ENCODE measurements at places on chromosomes 5 and 9.

DNA sequence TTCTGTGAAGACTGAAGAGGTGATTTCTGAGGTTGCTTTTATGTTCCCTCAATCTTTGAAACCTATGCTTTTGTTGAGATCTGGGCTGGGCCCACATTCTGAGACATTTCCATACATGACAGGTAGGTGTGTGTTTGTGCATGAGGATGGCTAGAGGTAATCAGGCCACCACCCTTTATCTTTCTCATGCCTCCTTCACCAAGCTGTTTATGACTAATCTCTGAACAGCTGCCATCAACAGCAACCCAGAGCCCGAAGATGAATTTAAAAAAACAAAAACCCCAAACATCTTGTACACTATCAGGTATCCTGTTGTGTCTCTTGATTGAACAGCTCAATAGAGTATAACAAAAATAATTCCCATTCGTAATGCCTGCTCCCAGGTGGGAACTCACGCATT lies 12.6 kb upstream of the C5orf46 start:
- no peak for DNase-seq

DNA sequence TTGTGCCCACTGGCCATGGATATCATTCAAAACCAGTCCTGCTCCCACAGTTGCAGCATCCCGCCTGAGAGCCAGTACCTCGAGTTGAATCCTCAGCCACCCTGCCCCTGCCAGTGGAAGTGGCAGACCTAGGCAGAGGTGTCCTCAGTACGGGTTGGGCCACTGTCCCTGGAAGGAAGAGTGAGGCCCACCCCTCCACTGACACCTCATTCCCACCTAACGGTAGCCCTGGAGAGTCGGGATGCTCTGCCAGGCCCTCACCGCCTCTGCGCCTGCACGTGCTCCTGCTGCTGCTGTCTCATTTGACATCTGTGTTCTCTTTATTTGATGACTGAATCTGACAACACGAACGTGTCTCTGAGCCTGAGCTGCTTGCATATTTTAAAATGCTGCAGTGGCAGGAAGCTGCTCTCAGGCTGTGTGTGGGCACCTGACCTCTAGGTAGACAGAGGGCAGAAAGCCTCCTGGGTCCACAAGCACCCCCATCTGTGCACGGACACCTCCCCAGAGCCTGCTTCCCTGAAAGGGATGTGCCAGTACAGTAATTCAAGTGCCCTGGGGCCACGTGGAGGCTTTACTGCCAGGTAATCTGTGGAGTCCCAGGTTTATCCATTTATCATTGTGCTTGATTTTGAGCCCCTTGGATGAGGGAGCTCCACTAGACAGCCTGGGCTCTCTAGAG lies 194.7 kb downstream of the CACNA1B start:
- no peak for DNase-seq

DNA sequence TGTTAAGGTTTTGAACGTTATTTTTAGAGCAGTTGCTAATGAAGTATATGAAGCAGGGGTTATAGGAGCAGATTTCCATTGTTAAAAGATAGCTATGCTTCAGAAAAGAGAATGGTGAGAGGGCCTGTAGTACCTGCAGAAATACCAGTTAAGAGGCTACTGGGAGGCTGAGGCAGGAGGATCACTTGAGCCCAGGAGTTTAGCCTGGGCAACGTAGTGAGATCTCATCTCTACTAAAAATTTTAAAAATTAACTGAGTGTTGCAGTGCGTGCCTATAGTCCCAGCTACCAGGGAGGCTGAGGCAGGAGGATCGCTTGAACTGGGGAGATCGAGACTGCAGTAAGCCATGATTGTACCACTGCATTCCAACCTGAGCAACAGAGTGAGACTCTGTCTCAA lies 148.8 kb downstream of the ZCCHC7 start:
- DNase-seq: no peak

DNA sequence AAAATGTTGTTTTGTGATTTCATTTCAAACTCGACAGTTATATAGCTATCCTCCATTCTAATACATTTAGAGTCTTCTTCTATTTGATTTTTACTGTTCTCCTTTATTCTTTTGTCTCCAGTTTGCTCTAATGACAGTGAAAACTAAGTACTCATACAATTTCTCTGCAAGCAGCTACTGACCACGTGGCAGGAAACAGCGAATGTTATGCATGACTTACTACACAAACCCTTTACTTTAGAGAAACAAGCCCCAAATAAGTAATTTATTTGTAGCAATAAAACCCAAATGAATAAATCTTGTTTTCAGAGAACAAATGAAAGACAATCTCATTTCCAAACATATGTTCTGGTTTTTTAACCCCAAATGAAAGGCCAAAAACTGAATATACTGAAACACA lies 41.9 kb downstream of the CDH6 start:
- DNase-seq: no peak

GRCh38 chr5:109099081-109099480 lies 310.7 kb downstream of the PJA2 start:
- no peak for DNase-seq

DNA sequence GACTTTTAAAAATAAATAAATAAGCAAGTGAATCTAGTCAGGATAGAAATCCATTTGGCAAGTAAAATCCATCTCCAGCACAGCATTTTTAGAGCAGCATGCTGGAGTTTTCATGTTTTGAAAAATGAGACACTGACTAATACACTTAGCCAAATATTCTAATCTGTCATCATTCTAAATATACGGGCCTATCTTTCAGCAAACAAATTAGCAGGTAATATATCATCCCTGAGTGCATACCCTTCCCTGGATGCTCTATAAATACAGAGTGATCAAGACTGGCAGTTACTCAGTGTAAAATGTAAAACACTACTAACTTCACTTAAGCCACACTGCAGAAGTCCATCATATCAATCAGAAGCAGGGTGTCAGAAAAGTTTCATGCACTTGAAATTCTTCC lies 58.4 kb downstream of the MLLT3 start:
- no peak for DNase-seq

DNA sequence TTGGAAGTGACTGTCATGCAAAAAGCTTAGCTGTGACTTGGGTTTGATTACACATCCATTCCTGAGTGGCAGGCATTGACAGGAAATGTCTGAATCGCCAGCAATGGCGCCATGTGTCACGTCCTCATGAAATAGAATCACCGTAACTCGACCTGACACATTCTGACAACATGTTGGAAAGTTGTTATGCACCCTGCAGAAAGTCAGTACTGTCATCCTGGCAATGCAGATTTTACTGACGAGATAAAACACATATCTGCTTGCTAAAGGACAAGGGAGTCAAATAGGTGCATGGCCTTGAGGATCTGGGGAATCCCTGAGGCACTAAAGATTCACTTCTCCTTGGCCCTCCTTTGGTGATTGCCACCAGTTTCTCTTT lies 344.2 kb downstream of the SPATA31D1 start:
- no peak for DNase-seq

All from fibroblast of skin of left quadriceps (primary cell).